ENCODE measurements at places on chromosomes 12 and 14.

GRCh38 chr12:104484079-104484478 is 27.3 kb downstream of the CHST11 start:
- no peak for DNase-seq

- no peak for DNase-seq
Observed at GRCh38 chr12:132316497-132317232, 12.7 kb downstream of the GALNT9 start.

DNA sequence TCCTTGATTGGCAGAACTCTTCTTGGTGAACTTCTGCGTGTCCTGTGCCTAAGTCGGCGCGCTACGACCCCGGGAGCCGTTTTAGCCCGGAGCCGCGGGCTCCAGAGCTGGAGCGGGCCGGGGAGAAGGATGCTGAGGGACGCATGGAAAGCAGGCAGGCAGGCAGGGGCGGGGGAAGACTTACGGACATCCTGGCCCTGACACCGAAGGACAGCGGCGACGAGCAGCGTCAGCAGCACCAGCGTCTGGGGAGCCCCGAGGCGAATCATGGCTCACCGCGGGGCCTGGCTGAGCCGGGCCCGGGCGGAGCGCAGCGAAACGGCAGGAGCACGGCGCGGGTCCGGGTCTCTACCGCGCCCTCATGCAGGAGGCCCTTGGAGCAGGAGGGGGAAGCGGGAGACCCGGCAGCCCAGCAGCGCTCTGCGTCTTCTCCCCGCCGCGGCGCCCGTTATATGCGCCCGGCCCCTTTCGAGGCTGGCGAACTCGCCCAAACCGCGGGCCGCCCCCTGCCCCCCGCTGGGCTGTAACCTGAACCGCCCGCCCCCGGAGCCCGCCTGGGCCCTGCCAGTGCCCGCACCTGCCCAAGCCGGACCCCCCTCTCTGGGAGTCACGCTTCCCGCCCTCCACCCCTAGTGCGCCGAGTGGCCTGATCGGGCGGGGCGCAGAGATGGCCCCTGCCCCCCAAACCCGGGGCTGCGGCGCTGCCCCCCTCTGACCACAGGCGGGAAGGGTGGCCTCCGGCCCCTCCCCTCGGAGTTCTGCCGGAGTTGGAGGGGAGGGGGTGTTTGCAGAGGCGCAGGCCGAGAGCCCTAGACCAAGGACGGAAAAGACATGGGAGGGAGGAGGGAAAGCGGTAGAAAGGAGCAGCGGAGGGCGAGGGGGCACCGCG is at the start of gene COL2A1:
Gene COL2A1 (minus strand): TSS at position 424 of the 889 bp plus-strand sequence. CDS start 155 bp downstream, at position 269.
- no peak for DNase-seq

- no peak for DNase-seq
Observed at GRCh38 chr12:66956300-66956699, 277.4 kb upstream of the GRIP1 start.

DNA sequence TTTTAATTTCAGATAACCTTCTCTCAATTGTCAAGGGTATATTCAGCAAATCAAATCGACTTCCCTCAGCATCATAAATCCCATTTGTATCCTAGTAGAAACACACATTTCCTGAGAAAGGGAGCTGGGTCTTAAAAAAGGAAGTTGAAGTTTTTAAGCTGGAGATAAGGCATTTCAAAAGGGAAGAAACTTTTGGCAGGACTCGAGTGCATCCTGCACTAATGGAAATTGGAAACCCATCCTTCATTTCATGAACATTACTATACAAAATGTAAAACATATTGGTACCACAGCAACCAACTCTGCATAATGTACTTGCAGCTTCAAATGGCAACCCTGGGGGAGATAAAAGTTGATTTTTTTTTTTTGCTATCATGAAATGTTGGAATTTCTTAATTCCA is 23.7 kb upstream of the TMCC3 start:
- no peak for DNase-seq

GRCh38 chr12:97764700-97765099 is 302.1 kb downstream of the RMST start:
- DNase-seq, result no peak

- no peak for DNase-seq
Observed at GRCh38 chr12:8034802-8035201, 2.3 kb downstream of the FOXJ2 start.

DNA sequence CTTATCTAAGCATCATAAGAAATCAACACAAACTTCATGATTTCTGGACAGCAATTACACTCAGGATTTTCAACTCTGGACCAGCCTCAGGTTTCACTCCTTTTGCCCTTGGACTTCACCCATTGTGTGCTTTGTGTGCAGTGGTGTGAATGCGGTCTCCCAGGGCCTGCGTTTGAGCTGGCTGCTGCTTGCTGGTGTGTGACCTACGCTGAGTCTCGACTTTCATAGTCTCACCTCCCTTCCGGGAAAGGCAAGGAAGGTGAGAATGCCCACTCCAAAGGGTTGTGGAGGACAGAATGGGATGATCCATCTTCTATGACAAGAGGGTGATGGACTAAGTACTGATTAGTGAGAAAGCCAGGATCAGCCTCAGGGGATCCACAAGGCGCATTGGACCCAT is 228.8 kb downstream of the C12orf75 start:
- DNase-seq, result no peak

DNA sequence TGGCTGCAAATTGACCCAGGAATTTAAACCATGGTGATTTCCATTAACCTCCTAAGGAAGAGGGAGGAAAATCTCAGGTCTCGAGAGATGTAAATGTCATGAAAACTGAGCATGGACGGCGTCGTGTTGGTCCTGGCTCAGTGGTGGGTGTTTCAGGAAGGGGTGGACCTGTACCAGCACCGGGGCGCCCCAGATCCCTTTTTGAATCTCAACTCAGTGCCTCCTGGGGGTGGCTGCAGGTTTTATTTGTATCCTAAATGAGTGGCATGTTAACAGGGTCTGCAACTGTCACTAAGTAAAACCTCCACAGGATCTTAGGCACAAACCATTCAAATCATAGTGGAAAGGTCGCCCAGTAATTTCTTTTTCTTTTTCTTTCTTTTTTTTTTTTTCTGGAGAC is 101.3 kb downstream of the ASCL4 start:
- DNase-seq, result no peak

DNA sequence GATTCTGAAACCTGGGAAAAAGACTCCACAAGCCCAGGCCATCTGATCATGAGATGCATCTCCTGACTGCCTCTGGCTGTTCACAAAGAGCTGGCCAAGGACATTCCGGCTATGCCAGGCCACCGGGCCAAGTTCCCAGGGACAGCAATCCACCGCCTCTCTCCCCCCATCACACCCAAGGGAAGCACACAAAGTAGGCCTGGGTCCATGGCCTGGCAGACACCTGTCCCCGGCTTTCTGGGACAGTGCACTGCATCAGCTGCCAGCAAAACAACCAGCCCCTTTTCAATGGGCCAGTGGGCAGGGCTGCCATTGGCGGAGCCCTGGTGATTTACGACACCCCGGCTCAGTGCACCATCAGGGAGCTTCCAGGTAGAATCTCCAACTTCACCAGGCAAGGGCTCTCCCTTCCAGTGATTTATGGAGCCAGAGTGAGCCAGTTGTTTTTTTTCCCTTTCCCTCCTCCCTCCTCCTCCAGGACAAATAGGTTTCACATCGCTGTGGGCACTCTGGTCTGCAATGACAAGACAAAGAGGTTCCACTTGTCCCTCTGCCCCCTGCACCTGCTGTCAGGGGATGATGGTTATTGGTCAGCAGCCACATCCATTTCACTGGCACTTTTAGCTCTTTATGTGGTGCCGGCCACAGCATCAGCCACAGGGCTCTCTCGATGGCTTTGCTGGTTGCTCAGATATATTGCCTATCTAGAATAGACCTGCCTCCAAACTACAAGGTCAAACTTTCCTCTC is 149.6 kb downstream of the SLC38A6 start:
- no peak for DNase-seq

DNA sequence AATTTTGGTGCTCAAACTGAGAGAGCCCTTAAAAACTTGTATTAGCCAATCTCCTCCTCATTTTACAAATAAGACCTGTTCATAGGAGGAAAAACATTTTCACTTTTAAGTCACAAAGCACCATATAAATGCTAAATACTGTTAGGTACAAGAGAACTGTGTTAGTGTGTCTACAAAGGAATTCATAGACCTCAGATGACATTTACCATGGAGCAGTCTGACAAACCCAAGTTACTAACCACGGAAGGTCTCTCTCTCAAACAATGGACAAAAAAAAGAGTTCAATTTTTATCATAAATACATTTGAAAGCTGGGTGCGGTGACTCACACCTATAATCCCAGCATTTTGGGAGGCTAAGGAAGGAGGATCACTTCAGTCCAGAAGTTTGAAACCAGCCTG is 10.0 kb downstream of the SBNO1 start:
- DNase-seq, result no peak
